ENCODE measurements at places on chromosomes 16 and 17.
A peak's percentile ranks its signal among the peaks of the same experiment; 100 is the strongest.

DNA sequence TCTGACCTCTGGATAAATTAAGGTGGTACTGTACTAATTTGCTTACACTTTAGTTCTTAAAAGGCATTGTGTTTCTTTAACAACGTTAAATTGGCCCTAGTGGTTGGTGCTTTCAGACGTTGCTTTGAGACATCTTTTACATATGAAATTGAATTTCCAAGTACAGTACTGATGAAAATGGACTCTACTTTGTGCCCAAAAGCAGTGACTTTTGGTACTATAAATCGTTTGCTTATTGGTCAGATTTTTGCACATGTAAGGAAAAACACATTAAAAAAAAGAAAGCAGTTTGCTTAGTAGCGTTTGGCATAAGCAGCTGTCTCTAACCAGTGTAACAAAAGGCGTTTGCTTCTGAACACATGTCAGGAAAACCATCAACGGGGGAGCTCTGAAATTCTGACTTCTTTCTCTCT lies 139.6 kb downstream of the CDK5R1 start:
- no peak for DNase-seq

GRCh38 chr17:78408476-78409050 lies 30.1 kb downstream of the PGS1 start:
- DNase-seq: no peak

DNA sequence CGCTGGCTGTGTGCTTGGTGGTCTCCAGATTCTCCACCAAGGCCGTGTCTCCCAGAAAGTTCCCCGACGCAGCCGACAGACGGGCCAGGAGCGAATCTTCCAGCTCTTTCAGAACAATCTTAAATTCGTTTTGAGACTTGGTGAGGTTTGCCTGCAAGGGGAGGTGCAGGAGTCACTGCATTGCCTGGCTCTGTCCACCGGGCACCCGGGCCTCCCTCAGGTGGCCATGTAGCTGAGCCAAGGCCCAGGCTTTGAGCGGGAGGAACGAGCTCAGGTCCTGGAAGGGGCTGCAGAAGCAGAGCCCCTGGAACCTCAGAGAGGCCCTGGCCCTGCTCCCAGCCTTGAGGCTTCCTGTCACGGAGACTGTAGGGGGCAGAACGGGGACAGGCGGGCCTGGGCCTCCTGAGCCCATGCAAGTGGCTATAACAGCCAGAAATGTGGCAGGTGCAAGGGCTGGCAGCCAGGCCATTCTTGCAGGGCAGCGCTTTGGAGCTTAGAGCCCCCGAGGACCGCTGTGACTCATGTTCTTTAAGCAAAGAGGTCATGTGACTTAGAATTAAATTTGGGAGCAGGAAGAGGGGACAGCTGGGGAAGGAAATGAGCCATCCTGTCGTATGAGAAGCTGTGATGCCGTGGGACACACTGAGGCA lies 72.4 kb downstream of the PGS1 start:
- no peak for DNase-seq

- peak; percentile 64 for DNase-seq
These were observed 4.7 kb downstream of the SLC12A3 start for GRCh38 chr16:56869513-56870275.

GRCh38 chr17:12358477-12358876 lies 307.2 kb upstream of the MYOCD start:
- no peak for DNase-seq

- no peak for DNase-seq
These were observed 27.6 kb downstream of the RMI2 start for GRCh38 chr16:11372829-11373306.

- DNase-seq: no peak
These were observed 53.8 kb upstream of the LYRM9 start for GRCh38 chr17:27947005-27947406.

- DNase-seq: no peak
These were observed 33.7 kb upstream of the VPS4A start for GRCh38 chr16:69277413-69277812.

- no peak for DNase-seq
These were observed 725.7 kb upstream of the GOT2 start for GRCh38 chr16:59459806-59460205.

- DNase-seq: no peak
These were observed 102.7 kb downstream of the SDK2 start for GRCh38 chr17:73541561-73541981.

GRCh38 chr17:43936434-43936833 lies 5.8 kb downstream of the PPY start:
- no peak for DNase-seq

GRCh38 chr16:4664538-4665418 lies 28.6 kb upstream of the NUDT16L1 start:
- DNase-seq: peak; percentile 62

- no peak for DNase-seq
These were observed 68.1 kb upstream of the CES5A start for GRCh38 chr16:55943267-55943666.

DNA sequence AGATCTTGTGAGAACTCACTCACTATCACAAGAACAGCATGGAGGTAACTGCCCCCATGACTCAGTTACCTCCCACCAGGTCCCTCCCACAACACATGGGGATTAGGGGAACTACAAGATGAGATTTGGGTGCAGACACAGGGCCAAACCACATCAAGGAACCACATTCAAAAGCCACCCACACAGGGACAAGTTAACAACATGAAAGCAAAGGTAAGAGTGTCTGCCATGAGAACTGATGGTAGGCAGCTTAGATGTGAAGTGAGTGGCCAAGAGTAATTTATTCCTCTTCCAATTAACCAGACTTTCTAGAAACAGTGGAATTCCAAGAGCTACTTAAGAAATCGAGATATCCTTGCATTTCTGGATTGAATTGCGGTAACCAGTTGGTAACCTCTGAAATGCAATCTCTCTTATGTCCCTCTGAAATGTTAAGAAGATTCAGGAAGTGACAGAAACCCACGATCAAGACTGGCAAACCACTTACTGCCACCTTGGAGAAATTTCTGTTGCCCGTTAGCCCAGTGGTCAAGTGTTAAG lies 167.4 kb upstream of the CACNG5 start:
- no peak for DNase-seq

DNA sequence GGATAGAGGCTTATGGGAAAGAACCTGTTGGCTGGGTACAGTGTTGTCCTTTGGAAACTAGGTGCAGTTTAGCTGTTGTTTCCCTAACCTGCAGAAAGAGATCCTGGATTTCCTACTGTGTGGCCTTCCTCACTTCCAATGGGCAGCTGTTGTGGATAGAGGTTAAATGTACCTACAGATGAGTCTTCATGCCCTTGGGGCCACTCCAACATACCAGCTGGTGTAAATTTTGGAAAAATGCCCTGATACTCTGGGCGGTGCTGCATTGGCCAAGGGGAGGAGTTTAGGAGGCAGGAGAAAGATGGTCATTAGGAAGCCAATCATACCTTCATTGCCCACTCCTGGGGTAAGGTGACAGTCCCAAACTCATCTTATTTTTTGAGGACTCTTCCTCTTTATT lies 70.2 kb downstream of the SNX11 start:
- no peak for DNase-seq

DNA sequence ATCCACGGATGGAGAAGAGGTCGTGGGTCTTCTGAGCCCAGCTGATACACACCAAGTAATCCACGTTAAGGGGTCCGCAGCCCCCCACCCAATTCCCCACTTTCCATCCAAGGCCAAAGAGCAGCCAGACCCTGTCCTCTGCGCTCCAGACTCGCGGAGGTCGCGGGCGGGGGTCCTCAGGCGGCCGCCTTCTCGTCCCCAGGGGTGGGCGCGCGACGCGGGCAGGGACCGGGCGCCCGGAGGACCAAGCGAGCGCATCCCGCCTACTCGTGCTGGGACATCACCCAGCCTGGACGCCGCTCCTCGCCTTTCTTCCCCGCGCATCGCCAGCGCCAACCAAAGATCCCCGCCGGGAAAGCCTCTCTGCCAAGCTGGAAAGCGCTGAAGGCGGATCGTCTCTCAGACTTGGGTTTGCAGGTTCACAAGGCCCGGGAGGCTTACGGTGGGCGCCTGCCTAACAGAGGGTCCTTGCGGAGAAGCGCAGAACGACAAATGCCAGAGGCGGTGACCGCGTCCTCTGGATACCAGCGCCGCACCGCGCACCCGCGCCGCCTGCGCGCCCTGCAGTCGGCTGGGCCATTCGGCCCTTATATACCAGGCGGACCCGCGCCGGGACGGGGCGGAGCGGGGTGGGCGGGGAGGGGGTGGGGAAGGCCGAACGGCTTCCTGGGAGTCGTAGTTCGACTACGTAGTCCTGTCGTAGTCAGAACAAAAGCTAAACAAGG lies 471.6 kb downstream of the SOX9 start:
- peak; percentile 8 for DNase-seq

DNA sequence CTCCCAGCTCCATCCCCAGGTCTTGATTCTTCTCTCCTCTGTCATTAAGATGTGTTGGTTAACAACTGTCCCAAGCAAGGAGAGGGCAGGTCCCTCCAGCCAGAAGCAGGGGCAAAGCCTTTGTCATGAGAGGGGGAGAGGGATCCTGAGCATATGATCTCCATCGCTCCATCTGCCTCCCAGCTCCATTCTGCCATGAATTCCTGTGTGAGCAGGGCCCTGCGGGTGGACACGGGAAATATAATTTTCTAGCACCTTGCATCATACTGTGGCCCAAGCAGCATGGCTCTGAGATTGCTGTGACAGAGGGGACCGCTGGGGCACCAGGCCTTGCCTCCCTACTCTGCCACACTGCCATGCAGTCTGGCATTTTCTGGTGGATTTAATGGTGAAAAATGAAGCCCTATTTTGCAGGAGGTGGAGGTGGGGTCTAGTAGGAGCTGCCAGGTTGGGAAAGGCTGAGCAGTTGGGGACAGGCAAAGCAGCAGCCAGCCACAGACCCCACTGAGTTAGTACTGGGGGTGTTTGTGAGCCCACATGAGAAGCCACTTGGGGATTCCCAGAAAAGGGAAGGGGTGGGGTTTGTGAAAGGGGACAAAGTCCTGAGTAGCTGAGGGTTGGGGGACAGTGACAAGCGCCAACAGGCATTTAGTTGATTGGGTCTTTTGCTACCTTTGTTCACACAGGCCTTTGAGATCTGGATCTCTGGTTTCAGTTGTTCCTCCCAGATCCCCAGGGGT lies 16.4 kb downstream of the TMEM238L start:
- DNase-seq: no peak

Measured in B cell (primary cell).